ENCODE measurements at places on chromosomes 5 and 9.

DNA sequence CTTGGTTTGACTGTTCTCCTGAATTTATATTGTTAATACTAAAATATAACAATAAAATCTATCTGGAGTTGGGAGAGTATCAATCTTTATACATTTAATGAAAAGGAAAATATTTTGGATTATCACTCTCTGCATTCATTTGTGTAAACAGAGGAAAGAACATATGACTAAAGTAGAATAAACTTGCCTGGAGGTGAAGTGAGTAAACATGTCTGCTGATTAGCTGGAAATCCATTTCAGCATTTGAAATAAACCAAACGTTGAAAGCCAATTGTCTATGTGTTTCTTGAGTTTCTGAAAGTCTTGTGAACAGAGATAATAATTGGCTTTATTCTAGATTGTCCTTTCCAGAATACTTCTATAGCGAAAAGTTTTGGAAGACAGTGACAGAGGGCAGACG lies 776.2 kb downstream of the SEMA5A start:
- no peak for DNase-seq

DNA sequence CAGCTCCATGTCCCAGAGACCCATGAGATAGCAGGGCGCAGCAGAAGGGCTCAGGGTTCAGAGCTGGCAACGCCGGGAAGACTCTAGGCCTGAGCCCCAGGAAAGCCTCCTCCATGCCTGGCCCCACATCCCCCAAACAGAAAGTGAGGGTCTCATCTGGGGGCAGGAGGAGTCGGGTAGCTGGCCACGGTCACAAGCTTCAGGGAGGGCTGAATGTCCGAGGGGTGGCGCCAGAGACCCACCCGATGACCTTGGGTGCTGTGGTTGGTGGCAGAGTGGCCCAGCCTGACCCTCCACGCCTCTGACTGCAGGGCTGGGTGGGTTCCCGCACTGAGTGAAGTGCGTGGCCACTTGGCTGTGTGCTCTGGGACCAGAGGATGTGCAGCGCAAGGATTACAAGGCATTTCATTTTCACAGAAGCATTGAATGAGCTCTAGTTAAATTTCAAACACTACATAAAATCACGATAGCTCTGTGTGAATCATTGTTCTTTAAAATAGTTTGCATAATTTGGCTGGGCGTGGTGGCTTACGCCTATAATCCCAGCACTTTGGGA lies 3.0 kb downstream of the C8G start:
- DNase-seq, result no peak

- DNase-seq, result no peak
These were observed 131.0 kb downstream of the PBX3 start for GRCh38 chr9:125878164-125878631.

- no peak for DNase-seq
These were observed 117.2 kb downstream of the TRPM3 start for GRCh38 chr9:71004196-71004595.

DNA sequence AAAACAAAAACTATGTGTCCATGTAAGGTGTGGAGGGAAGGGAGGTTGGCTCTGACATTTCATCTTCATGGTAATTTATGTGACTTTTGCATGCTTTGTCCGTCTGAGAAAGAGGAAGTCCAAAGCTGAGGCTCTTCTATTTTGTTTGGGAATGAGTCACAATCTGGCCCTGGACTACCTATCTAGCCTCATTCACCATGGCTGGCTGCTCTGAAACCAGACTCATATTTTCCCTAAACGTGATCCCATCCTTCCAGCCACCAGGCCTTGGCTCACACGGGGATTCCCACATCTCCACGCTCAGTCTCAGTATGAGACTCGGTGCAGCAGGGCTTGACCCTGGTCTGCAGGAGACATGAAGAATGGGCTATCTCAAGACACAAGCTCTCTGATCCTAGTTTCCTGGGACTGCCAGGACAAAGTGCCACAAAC lies 672.8 kb downstream of the ACTL7B start:
- DNase-seq, result no peak

DNA sequence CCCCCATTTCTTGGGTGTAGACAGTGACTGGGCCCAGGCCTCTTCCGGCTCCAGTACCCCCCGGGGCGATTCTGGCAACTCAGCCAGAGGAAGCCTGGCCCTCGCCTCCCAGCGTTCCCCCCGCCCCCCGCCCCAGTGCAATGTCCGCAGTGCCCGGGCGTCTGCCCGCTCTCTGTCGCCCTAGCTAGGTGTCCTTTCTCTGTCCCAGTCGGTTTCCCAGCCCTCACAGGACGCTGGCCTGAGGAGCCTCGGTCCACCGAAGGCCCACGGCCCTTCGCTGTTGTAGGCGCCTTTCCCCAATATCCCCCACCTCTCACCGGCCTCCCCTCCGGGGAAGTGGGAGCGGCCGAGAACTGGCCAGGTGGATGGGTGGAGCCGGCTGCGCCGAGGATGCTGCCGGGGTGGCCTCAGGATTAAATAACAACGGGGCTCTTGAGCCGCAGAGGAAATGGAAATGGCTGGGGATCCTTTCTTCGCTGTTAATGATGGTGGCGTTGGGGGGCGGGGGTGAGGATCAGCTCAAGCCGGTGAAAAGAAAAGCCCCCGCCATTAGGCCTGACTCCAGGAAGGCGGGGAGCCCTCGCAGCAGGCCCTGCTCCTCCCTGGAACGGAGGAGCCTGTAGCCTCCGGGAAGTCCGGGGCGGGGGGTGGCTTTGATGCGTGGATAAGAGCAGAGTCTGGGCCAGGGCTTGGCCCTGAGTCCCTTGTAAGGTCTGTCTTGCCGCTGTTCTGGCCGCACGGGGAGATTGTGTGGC lies 1.1 kb upstream of the SPRY4 start:
- DNase-seq, result peak; percentile 55

- DNase-seq, result no peak
These were observed 2277.6 kb downstream of the MAT2B start for GRCh38 chr5:165783024-165783423.

GRCh38 chr5:130067364-130067763 lies 163.1 kb downstream of the CHSY3 start:
- DNase-seq, result no peak

DNA sequence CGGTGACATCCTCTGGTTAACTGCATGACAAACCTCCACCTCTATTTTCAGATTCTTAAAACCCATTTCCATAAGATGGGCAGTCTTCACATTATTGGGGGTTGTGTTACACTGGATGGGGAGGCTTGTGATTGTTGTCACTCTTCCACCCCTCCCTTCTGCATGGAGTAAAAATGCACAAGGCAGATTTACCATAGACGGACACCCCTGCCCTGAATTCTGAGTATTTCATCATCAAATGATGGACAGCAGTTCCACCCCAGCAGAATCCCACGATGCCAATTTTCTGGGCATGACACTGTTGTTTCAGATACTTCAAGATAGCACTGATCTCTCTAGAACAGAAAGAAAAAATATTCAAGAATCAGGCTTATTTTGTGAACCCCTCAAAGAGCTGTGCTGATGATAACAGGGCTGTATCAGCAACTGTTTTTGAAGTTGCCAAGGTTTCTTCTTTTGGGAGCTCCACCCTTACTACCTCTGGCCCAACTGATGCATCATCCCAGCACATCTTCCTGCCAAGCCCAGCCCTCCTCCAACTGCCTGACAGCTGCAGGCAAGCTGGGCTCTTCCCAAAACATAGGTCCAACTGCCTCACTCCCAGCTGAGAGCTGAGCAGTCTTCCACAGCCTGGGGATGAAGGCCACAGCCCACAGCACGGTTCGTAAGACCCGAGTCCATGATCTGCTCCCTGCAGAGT lies 21.4 kb downstream of the CMBL start:
- DNase-seq, result no peak

DNA sequence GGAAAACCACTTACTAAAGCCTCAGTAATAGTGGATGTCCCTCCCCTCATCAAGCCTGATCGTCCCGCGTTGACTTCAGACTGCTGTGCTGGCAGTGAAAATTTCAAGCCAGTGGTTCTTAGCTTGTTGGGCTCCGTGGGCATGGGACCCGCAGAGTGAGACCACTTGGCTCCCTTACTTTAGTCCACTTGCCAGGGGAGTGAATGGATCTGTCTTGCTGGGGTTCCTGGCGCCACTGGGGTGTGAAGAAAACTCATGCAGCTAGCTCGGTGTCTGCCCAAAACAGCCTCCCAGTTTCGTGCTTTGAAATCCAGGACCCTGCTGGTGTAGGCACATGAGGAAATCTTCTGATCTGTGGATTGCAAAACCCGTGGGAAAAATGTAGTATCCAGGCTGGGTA lies 480.0 kb upstream of the IZUMO3 start:
- DNase-seq, result no peak

DNA sequence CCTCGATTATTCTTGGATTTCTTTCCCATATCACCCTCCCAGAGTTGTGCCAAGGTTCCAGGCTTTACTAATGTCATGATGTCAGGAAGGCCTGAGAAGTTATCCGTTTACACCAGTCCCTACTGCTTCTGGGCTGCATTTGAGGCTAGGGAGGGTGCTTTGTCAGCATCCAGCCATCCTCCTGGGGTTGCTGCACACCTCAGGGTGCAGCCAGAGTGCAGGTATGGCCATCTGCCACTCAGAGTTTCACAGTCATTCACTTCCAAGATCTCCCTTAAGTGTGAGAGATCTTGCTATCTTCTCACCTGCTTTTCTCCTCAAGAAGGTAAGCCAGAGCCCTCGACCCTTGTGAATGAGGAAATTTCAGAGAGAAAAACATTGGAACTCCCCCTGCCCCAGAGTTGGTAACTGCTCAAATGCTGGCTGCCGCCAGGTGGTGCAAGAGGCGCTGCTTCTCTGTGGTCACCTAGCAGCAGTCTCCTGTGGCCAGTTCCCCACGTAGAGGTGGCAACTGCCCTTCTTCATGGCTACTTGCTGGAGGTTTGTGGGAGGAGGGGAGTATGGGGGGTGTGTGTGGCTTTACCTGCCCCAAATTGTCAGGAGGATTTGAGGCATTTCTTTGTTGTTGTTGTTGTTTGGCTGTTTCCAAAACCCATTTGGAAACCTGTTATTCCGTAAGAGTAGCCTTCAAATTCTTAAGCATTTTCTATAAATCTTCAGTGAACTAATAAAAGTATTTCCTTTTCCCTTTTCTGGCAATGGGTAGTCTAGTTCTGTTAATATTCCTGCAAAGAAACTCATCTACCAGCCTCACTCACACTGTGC lies 259.6 kb upstream of the DMRT1 start:
- no peak for DNase-seq

- no peak for DNase-seq
These were observed 336.8 kb downstream of the GLIS3 start for GRCh38 chr9:3962971-3963642.

DNA sequence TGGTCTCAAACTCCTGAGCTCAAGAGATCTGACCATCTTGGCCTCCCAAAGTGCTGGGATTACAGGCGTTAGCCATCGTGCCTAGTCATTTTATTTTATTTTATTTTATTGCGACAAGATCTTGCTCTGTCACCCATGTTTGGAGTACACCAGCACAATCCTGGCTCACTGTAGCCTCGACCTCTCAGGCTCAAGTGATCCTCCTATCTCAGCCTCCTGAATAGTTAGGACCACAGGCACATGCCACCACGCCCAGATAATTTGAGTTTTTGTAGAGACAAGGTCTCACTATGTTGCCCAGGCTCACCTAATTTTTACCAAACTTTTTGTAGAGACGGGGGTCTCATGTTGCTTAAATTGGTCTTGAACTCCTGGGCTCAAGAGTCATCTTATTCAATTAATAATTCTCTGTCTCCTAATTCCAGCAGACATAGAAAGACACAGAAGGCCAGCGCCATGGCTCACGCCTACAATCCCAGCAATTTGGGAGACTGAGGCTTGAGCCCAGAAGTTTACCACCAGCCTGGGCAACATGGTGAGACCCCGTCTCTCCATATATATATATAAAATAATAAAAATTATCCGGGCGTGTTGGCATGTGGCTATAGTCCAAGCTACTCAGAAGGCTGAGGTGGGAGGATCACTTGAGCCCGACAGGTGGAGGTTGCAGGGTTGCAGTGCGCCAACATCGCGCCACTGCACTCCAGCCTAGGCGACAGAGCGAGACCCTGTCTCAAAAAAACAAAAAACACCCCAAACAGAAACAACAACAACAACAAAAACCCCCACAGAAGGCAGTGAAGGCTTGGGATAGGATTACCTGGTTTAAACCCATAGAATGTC lies 1.0 kb upstream of the UBAP1 start:
- no peak for DNase-seq

- DNase-seq, result peak; percentile 99
These were observed 22.2 kb downstream of the TNFSF8 start for GRCh38 chr9:114908104-114908622.

- DNase-seq, result no peak
These were observed 43.8 kb downstream of the NDFIP1 start for GRCh38 chr5:142152384-142152732.

- DNase-seq, result no peak
These were observed 674.1 kb downstream of the NR2F1-AS1 start for GRCh38 chr5:92906798-92907376.
